Stimulated activated naive CD4-positive, alpha-beta T cell treated with Interleukin-2 at 50 U/mL for 16 hours (primary cell): ENCODE measurements at places on chromosomes 6 and 20.

- no peak for DNase-seq
These were observed 896.6 kb upstream of the MANEA start for GRCh38 chr6:94680669-94681212.

DNA sequence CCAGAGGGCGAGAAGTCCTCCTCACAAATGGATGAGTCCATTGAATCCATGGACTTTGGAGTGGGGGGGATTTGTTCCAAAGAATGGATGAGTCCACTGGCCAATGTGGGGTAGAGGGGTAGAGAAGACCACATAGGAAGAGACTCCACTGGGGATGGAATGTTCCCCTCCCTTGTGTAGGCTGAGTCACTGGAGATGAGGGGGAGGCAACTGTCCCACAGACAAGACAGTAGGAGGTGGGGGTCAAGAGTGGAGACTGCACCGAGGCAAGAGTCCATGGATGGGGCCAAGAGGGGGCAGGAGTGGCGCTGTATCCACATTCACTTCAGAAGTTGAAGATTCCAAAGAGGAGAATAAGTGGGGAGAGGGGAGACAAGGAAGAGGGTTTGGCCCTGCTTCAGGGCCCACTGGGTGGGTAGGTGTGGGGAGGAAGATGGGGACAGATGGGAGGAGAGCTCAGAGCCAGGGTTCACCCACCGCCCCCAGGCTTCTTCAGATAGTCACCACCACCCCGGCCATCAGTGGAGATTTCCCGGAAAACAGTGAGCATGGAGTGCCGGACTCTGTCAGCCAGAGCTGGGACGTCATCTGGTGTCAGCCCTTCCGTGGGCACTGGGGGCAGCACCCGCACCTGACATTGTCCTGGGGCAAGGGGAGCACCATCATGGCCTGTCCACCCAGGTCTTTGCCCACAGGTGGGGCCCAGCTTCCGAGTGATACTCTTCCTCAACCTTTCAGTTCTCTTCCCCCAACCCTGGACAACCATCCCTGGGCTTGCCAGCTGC lies 4.6 kb downstream of the EGFL8 start:
- DNase-seq = no peak

DNA sequence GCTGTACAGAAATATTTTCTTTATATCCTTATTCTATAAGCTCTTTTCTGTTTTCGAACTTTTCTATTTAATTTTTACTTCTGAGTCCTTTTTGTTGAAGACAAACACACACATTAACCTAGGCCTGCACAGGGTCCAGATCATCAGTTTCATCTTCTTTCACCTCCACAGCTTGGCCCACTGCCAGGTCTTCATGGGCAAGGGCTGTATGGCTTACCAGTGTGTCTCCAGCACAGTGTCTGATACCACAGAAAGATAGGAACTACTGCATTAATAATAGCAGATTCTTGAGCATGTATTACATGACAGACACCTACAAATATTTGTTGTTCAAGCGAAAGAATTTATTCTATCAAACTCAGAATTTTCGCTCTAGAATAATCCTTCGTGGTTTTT lies 24.4 kb downstream of the QKI start:
- no peak for DNase-seq

DNA sequence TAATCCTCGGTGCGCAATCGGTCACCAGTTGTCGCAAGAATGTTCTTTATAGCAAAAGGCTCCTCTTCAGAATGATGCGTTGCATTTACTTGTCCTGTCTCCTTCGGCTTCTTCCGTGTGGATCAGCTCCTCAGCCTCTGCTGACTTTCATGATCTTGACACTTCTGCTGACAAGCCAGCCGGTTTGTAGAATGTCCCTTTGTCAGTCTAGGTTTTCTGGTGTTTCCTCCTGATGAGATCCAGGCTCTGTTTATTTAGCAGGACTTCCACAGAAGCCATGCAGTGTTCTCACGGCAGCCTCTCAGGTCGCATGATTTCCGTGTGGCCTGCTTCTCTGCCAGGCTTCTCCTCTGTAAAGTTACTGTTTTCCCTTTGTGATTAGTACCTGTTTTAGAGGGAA lies 66.9 kb downstream of the STX11 start:
- DNase-seq = no peak

GRCh38 chr6:46453216-46453615 lies 38.0 kb downstream of the RCAN2 start:
- DNase-seq = no peak

DNA sequence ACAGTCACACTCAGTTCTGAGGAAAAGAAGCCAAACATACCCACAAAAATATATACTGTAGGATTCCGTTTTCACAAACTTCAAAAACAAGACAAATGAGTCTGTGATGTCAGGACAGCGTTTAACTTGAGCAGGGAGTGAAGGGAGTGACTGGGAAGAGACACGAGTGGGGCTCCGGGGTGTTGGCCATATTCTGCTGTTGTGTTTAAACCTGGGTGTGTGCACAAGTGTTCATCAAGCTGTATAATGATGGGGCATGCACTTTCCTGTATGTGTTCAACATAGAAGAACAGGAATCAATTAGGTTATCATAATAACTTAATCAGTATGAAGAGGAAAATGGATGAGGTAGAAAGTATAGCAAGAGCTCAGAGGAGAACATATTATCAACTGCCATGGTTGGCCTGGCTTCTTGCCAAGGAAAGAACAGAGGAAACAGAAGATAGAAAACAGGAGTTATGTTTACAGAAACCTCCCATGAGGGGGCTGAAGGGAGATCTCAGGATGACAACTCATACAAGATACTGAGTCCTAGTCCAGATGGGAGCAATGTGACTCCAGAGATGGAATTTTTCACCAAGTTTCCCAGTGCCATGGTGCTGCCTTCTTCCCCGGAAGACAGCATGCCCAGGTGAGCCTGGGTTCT lies 15.1 kb upstream of the AFDN start:
- DNase-seq = no peak

- DNase-seq = no peak
These were observed 75.3 kb downstream of the RIN2 start for GRCh38 chr20:19833395-19833794.

DNA sequence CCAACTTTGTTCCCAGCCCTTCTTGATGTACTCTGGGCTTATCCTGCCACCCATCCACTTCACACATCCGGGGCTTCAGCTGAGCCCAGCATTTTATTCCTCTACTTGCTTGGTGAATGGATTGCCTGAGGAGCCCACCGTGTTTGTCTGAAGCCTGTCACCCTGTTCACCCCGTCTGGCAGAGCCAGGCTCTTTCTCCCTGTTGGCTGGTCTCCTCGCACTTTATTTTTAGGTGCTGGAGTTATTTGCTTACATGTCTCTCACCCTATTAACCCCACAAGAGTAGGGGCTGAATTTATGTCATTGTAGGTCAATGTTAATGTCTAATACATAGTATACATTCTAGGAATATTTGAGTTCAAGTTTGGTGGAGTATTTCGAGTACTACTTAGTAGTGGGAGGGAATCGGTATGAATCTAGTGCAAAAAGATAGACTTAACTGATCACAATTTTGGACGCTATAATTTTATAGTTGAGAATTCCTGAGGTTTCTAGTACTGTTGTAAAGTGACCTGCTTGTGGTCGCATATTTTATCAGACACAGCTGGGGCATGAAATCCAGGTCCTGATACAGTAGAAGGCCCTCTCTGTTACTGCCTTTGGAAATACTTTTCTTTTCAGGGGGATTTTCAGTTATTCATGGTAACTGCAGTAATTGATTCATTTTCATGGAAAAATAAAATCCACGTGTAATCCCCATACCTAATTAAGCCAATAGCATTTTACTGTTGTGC lies 10.8 kb downstream of the JARID2 start:
- no peak for DNase-seq

GRCh38 chr6:72724545-72724944 lies 102.7 kb downstream of the KCNQ5 start:
- no peak for DNase-seq

- no peak for DNase-seq
These were observed 38.6 kb downstream of the FOXP4 start for GRCh38 chr6:41584668-41585205.

- DNase-seq = no peak
These were observed 71.2 kb upstream of the PTPN1 start for GRCh38 chr20:50438986-50439407.

DNA sequence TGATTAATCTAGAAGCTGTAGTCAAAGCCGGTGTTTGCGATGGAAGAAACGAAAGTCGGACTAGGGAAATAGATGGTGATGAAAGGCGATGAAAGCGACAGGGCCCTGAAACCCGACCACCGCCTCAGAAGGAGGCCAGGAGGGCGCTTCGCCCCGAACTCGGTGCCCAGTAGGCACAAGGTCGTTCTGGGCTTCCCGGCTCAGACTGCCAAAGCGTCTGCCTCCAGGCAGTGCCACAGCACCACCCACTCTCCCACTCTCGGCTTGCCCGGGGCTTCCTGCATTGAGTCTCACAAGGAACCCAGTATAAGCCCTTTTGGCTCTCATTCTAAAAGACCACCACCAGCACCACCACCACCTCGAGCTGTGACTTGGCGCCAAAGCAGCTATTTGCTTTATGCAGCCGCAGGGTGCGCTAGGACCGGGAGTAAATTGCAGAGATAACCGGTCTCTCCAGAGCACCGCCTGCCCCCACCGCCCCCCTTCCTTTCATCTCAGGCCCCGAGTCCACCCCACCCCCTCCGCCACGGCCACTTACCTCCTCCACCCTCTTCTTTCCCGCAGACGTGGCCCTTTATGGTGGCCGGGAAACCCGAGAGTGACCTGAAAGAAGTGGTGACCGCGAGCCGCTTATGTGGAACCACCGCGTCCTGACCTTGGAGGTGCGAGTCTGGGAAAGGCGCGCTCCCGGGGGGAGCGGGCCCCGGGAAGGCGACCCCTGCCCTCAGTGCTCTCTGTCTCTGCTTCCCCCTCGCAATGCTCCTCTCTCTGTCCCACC lies 2.4 kb downstream of the TCF21 start:
- DNase-seq = no peak

- DNase-seq = no peak
These were observed 49.0 kb downstream of the MDGA1 start for GRCh38 chr6:37648465-37649330.

- no peak for DNase-seq
These were observed 56.6 kb upstream of the TRAF3IP2 start for GRCh38 chr6:111662072-111662793.

DNA sequence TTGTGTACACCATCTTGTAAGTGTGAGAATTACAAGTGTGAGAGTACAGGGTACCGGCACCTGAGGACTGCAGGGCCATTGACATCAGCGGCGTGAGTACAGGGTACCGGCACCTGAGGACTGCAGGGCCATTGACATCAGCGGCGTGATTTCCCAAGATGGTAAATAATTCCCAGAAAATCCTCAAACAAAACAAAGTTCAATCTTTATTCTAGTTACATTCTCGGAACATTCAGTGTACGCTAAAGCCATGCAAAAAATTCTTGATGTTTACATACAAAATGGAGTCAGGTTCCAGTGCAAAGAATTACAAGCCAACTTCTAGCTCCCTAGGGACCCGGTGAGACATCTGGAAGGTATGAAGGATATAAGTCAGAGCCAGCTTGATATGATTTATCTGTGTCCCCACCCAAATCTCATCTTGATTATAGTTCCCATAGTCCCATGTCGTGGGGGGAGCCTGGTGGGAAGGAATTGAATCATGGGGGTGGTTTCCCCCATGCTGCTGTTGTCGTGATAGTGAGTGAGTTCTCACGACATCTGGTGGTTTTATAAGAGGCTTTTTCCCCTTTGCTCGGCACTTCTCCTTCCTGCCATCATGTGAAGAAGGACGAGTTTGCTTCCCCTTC lies 172.7 kb downstream of the TTLL2 start:
- no peak for DNase-seq

GRCh38 chr6:39378960-39379425 lies 56.5 kb upstream of the KCNK16 start:
- no peak for DNase-seq

DNA sequence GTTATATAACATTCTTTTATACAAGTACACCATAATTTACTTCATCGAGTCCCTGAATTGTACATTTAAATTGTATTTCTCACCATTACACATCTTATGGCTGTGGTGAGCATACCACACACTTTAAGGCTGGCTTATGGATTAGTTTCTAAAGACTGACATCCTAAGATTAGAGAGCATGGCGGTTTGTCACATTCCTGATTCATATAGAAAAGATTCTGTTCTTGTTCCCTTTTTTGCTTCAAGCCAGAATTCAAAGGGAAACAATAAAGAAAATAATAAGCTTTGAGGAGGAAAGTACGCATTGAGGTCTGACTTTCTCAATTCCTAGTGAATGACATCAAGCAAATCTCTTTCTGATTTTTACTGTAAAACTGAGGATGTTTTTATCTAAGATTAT lies 2.5 kb downstream of the BTN1A1 start:
- no peak for DNase-seq

GRCh38 chr6:158121335-158121734 lies 46.7 kb downstream of the SERAC1 start:
- no peak for DNase-seq

- DNase-seq = no peak
These were observed 22.9 kb downstream of the CYP39A1 start for GRCh38 chr6:46629691-46630090.

- DNase-seq = peak; percentile 45
These were observed 999 bp upstream of the PIM1 start for GRCh38 chr6:37168811-37169495.

- no peak for DNase-seq
These were observed 210.3 kb downstream of the RFPL4B start for GRCh38 chr6:112557435-112557834.

DNA sequence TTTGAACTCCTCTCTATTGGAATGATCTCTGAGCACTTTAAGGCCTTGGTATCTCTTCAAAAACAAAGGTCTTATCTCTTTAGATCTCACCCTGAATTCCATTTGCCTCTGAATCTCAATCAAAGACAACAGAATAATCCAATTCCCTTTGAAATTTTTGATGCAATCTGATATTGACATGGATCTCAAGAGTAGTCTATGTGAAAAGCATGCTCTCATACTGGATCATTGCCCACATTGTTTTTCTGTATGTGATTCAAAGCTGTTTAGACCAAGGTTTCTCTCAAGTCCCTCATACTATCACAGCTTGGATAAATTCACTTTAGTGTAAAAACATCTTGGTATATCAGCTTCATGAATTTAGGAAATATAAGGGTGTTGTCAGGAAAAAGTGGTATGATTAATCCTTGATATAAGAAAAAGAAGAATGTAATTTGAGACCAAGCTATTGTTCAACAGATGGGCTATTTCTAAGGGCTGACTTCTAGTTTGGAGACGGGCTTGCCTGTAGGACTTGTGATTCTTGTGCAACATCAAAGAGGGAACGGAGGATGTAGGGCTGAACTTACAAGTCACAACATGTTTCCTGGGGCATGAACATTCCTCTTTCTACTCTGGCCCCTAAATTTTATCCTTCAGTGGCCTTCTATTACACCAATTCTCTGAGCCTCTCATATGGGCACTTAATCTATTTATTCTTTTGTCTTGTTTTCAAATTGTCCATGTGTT lies 77.9 kb upstream of the CITED2 start:
- DNase-seq = no peak

GRCh38 chr6:161660666-161661571 lies 387.1 kb upstream of the AGPAT4 start:
- no peak for DNase-seq

DNA sequence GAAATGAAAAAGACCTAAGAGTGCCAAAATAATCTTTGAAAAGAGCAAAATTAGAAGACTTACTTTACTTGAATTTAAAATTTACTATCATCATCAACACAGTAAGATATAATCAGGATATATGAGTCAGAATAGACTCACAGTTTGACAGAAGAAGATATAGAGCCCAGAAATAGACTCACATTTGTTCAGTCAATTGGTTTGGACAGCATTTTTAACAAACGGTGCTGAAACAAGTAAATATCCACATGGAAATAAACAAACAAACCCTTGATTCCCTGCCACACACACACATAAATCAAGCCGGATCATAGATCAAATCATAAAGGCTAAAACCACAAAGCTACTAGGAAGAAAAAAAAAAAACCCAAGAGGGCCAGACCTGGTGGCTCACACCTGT lies 291.1 kb downstream of the ADGRG6 start:
- DNase-seq = no peak

GRCh38 chr6:31972709-31973350 lies 892 bp upstream of the DXO start:
- DNase-seq = peak; percentile 12
